ENCODE measurements at places on chromosomes 3 and 15.

DNA sequence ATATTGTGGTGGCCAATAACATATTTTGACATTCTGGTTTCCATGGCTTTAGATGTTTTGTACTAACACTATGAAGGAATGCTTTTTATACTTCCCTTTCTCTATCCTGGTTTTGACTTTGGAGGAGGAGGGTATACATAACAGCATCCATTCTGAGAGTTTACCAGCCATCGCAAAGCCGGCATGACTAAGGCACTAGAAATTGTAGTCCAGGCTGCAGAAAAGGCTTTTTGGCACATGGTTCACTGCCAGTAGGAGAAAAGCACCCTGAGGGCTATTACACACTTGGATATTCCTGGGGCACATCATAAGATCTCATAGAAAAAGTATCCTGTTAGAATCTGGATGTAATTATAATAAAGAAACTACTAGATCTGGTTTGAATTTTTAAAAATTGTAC lies 101.8 kb downstream of the STT3B start:
- DNase-seq: no peak

DNA sequence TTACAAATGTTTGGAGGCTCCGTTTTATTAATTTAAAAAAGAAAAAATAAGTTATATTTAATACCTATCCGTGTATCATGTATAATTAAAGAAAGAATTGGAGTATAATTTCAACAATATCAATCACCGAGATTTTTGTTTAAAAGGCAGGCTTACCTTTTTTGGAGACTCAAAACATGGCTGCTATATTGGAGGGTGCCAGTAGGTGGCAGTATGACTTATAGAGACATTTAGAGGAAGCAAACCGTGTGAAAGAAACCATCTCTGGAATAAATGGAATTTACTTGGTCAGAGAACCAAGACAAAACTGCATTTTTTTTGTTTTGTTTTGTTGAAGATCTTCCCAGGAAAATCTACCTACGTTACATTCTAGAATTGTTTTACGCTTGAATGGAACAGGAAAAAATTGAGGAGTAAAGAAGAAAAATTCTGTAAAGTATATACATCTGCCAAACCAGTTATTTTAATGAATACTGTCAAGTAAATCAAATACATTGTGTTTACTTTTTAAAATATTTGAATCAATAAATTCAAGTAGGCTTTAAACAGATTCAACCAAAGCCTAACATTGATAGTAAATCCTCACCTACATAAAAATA lies 802.6 kb upstream of the ALCAM start:
- no peak for DNase-seq

DNA sequence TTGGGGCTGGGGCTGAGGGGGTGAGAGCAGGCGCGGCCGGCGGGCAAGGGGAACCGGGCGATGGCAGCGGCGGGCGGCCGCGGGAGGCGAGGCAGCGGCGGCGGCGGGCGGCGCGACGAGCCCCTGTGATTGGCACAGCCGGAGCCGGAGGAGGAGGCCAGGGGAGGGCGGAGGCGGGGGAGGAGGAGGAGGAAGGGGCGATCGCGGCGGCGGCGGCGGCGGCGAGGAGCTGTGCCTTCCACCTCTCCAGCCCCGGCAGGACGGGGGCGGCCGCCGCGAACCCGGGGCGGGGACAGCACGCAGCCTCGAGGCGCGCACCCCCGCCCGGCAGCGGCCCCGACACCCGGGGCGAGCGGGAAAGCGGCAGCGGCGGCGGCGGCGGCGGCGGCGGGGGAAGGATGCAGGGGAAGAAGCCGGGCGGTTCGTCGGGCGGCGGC lies at the start of gene SLCO3A1:
SLCO3A1 (plus strand) TSS at position 198 of the 437 bp plus-strand sequence.
- DNase-seq: no peak

GRCh38 chr3:30141927-30142326 lies 464.5 kb upstream of the TGFBR2 start:
- DNase-seq: no peak

DNA sequence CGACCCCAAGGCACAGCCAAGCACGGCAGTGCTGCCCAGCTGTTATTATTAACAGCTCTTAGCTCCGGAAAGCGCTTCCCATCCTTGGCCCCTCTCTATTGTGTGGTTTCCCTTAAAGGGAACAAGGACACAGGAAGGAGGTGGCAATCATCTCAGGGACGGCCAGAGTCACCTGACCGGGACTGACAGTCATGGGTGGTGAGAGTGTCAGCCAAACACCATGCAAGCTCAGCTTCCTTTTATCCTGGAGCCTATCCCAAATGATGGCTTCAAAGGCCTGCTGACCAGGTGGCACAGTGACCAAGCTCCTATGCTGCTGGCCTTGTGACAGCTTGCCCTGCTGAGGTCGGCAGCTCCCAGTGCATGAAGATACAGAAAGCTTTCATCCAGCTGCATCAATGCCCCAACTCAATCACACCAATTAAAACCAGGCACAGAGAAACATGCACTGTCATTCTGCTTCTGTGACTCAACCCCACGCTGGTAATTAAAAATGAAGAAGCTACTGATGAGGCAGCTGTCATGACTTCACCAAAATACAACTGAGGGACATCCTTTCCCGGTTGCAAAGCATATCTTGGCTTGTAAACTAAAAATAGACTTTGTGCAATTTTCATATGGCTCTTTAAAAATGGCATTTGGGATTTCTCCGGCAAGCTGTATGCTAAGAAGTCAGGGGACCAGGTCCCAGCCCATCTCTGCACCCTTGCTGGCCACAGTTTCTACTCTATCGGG lies 34.0 kb downstream of the PCSK6 start:
- no peak for DNase-seq

GRCh38 chr3:139561255-139561817 lies 21.8 kb upstream of the RBP1 start:
- no peak for DNase-seq

DNA sequence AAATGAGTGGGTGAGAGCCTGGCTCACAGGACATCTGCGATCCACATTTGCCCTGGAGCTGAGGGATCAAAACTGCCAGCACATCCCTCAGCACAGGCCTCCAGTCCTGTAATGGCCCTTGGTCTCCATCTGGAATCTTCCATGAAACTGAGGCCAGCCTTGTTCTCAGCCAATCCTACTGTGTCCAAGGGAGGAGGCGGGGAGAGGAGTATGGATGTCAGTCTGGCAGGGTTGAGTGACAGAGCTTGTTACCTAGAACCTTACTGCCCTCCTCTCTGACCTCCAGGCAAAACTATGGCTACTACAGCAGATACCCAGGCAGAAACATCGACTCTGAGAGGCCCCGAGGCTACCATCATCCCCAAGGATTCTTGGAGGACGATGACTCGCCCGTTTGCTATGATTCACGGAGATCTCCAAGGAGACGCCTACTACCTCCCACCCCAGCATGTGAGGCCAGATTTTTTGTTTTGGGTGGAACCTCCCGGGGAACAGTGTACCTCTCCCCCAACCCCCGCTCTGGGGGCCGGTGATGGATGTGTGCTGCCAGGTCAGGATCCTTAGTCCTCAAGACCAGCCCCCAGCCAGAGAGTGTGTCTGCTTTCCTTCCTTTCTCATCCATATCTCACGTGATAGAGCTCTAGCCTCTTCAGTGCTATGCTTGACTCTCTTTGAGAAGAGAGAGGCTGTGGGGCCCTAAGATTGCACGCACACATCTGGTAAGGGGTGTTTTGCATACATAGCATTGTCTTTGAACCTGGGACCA lies 41.3 kb downstream of the CHDH start:
- no peak for DNase-seq
